HCT116 (cell line): ENCODE measurements at places on chromosomes 1 and 21. TPM values are rescaled to one million over a fixed set of nuclear protein-coding genes. Genes with fewer than 3 reads are reported as not detected.

DNA sequence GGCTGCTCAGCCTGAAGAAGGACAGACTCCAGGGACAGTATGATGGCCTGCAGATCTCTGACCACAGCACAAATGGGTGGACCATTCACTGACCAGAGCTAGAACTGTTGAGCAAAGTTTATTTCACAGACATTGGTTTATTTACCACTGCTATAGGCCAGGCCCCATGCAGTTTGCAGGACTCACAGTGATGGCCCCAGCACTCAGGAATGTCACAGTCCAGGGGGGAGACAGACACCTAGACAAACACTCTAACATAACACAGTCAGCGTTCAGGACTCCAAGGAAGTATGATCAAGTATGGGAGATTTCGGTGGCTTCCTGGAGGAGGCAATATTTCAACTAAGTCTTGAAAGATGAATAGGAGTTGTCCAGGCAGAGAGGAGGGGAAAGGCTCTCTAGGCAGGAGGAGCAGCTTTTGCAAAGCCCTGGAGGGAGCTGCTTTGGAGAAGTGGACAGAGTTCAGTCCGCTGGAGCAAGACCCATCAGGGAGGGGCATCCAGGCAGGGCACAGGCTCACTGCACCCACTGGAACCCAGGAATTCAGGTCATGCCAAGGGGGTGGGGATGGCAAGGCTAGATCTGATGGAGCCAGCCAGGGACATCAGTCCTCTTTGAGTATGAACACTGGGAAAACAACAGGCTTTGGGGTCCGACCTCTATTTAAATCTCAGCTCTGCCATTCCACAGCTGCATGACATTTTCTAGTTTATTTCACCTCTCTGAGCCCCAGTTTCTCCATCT is 454.3 kb downstream of the MATN1 start:
- H3K27me3 ChIP-seq: peaks cover 40% of the 10 kb centered on the region; the same call in 1 of the 2 replicates
- no peaks in the 10 kb centered on the region for H3K36me3 ChIP-seq
- no peak overlapping the region for H3K27ac ChIP-seq
- H3K4me3 ChIP-seq: no peak overlapping the region
- H3K4me1 ChIP-seq: no peaks in the 10 kb centered on the region

GRCh38 chr1:206106328-206107167 is 10.6 kb downstream of the AVPR1B start:
- H3K36me3 ChIP-seq: no peaks in the 10 kb centered on the region
- no peaks in the 10 kb centered on the region; the same call in 1 of the 2 replicates for H3K27me3 ChIP-seq
- no peaks in the 10 kb centered on the region for H3K4me1 ChIP-seq
- no peak overlapping the region for H3K4me3 ChIP-seq

GRCh38 chr1:99315305-99315704 is 51.0 kb downstream of the PLPPR4 start:
- no peaks in the 10 kb centered on the region for H3K36me3 ChIP-seq
- no peak overlapping the region for H3K27ac ChIP-seq
- no peak overlapping the region for H3K4me3 ChIP-seq
- no peak for DNase-seq
- H3K27me3 ChIP-seq: no peaks in the 10 kb centered on the region

DNA sequence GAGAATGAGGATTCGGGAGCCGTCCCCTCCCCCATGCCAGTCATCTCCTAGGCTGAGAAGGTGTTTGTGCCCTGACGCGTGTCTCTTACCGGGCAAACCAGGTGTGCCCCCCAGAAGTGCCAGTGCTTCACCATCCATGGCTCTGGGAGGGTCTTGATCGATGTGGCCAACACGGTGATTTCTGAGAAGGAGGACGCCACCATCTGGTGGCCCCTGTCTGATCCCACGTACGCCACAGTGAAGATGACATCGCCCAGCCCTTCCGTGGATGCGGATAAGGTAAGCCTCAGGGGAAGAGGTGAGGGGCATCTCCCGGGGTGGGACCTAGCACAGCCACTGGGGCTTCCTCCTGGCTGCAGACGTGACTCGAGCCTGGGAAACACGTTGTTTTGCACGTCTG is 959 bp downstream of the PADI6 start:
- H3K4me3 ChIP-seq: no peak overlapping the region
- H3K27me3 ChIP-seq: no peaks in the 10 kb centered on the region
- H3K36me3 ChIP-seq: no peaks in the 10 kb centered on the region
- no peak for DNase-seq
- peaks cover 7% of the 10 kb centered on the region; the same call in 1 of the 2 replicates for H3K4me1 ChIP-seq

GRCh38 chr1:198064181-198064580 is 92.6 kb upstream of the NEK7 start:
- no peaks in the 10 kb centered on the region for H3K4me1 ChIP-seq
- H3K27ac ChIP-seq: no peak overlapping the region
- no peak overlapping the region for H3K4me3 ChIP-seq
- no peak for DNase-seq

DNA sequence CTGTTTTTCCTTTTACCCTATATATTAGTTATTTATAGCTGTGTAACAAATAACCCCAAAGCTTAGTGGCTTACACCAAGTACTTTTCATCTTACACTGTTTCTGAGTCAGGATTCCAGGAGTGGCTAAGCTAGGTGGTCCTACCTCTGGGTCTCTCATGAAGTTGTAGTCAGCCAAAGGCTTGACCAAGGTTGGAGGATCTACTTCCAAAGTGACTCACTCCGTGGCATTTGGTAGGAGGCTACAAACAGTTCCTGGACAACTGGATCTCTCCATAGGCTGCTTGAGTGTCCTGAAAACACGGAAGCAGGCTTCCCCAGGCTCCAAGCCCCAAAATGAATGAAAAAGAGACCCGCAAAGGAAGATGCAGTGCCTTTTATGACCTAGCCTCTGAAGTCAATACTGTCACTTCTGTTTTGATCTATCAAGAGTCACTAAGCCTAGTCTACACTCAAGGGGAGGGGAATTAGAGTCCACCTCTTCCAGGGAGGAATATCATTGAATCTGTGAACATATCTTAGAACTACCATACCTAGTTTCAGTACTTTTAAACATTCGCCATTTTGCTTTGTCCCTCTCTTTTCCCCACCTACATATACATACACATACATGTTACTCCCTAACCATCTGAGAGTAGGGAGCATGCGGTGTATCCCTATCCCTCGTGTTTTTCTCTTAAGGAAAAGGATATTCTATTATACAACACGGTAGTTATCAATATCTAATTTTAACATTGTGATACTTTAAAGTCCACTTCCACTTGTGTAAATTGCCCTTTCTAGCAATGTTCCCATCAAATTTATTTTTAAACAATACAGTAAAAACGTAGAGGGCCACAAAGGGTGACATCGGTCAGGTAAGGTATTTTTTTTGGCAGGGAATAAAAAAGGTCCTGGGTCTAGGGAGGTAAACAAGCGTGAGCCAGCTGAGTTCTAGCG is 67.2 kb downstream of the SLC35A3 start:
- peaks cover 24% of the 10 kb centered on the region for H3K4me1 ChIP-seq
- H3K27ac ChIP-seq: peak overlapping the region; percentile 88
- DNase-seq: no peak
- no peaks in the 10 kb centered on the region for H3K36me3 ChIP-seq
- H3K4me3 ChIP-seq: peak overlapping the region; percentile 75
- no peaks in the 10 kb centered on the region for H3K27me3 ChIP-seq

DNA sequence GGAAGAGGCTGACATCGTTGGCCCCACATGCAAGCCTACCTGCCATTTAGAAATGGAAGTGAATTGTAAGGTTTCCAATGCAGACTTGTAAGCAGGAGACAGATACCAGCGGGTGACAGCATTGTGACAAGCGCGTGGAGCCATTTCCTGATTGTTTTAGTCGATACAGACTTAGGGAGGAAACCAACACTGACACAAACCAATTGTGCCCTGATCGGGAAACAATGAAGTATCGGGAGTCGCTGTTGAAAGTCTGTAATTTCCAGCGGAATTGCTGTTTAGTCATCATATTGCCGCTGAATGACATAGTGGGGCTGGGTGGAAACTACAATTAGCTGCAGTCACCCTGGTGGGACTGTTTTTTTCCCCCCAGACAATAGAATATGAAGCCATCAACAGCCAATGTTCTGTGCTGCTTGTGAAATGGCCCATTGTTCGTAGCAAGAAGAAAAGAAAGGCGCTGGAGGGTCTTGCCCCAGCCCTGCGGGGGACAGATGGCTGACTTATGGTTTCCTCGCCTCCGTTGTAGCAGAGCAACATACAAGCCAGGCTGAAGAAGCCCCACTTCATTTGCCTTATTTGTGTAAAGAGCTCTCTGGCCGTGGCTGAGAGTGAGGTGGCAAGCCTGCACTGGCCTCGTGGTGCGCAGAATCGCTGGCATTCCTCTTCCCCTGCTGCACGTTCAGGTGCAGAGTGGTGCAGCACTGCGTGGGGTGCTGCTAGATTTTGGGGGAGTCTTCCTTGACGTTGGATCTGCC is 462.7 kb downstream of the CAMTA1 start:
- no peak for DNase-seq
- no peaks in the 10 kb centered on the region for H3K36me3 ChIP-seq
- no peaks in the 10 kb centered on the region for H3K27me3 ChIP-seq
- H3K27ac ChIP-seq: no peak overlapping the region

DNA sequence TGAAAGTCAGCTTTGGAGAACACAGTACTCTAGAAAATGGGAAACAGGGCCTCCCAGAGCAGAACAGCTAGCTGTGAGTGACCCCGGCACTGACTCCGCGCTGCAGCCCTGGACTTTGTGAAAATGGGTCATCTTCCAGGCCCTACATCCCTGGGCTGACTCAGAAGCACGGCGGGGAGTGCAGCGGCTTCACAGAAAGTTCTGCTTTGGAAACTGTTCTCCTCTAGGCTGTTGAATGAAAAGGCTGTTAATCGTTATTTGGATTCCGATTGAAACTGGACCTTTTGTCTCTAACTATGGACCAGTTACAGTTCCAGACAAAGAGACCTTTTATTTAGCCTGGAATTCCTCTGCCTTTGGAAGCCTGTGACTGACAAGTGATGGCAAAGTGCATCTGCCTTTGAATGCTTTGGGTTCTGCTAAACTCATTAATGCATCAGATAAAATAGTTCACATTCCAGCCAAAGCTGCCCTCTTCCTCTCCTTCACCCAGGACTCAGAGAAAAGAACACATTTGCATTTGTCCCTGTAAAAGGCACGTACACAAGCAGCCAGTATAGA is 144.9 kb upstream of the HOOK1 start:
- no peak overlapping the region for H3K27ac ChIP-seq
- peaks cover 20% of the 10 kb centered on the region for H3K4me1 ChIP-seq
- no peak for DNase-seq
- no peak overlapping the region for H3K4me3 ChIP-seq

DNA sequence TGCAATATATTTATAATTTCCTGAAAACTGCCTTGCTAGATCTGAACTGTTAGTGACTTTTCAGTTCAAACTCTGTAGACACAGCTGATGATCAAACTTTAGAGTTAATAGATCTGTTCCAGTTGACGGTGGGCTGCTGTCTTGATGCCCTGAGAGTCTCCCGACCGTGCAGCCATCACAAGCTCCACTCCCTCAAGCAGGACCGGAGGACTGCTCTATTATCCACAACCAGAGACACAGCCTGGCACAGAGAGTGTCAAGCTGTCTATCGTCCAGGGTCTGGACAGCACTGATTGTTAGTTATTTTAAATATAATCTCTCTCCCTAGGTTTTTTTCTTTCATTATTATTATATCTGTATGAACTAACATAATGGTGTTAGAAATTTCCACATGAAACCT is 8.0 kb downstream of the CHODL start:
- DNase-seq: no peak
- H3K27ac ChIP-seq: no peak overlapping the region
- H3K36me3 ChIP-seq: no peaks in the 10 kb centered on the region
- no peaks in the 10 kb centered on the region for H3K27me3 ChIP-seq

GRCh38 chr1:213123536-213123935 is 72.5 kb downstream of the RPS6KC1 start:
- peak overlapping the region; percentile 20 for H3K4me3 ChIP-seq
- H3K4me1 ChIP-seq: peaks cover 60% of the 10 kb centered on the region
- H3K27me3 ChIP-seq: no peaks in the 10 kb centered on the region
- no peaks in the 10 kb centered on the region for H3K36me3 ChIP-seq
- H3K27ac ChIP-seq: peak overlapping the region; percentile 70

- no peaks in the 10 kb centered on the region for H3K36me3 ChIP-seq
- DNase-seq: no peak
- H3K27me3 ChIP-seq: no peaks in the 10 kb centered on the region
- peaks cover 5% of the 10 kb centered on the region for H3K4me1 ChIP-seq
- no peak overlapping the region for H3K27ac ChIP-seq
Measured at GRCh38 chr1:51515312-51515960, 3.6 kb downstream of the EPS15 start.

DNA sequence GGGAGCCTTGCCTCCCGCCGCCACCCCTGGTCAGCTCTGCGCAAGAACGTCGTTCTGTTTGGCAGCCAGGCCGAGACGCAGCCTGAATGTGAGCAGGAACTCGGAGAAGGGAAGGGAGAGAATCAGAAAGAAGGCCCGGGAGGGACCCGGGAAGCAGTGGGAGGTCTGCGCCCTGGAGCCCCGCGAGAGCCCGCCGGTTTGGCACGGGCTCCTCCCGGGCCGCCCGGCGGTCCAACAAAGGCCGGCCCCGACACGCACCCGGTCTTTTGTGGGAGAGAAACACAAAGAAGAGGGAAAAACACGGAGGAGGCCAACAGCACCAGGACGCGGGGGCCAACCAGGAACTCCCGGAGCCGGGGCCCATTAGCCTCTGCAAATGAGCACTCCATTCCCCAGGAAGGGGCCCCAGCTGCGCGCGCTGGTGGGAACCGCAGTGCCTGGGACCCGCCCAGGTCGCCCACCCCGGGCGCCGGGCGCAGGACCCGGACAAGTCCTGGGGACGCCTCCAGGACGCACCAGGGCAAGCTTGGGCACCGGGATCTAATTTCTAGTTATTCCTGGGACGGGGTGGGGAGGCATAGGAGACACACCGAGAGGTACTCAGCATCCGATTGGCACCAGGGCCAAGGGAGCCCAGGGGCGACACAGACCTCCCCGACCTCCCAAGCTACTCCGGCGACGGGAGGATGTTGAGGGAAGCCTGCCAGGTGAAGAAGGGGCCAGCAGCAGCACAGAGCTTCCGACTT is 2.7 kb upstream of the OLIG2 start:
- no peak for DNase-seq
- no peaks in the 10 kb centered on the region for H3K36me3 ChIP-seq
- no peak overlapping the region for H3K4me3 ChIP-seq
- H3K27ac ChIP-seq: no peak overlapping the region
- no peaks in the 10 kb centered on the region for H3K27me3 ChIP-seq

- no peak overlapping the region for H3K4me3 ChIP-seq
- no peak for DNase-seq
- H3K27me3 ChIP-seq: no peaks in the 10 kb centered on the region
- H3K36me3 ChIP-seq: no peaks in the 10 kb centered on the region
- no peaks in the 10 kb centered on the region for H3K4me1 ChIP-seq
Measured at GRCh38 chr1:59692591-59692990, 122.2 kb upstream of the HOOK1 start.

DNA sequence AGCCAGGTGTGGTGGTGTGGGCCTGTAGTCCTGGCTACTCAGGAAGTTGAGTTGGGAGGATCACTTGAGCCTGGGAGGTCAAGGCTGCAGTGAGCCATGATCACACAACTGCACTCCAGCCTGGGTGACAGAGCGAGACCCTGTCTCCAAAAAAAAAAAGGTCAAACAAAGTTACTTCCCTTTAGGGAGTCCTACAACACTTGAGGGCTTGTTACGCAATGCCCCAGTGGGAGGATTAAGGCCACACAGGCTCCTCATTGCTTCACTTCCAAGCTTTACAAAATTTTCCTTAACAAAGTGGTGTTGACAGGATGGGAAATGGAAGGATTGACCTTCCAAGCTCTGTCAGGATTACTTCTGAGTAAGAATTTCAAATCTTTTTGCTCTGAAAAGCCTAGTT is 6.2 kb upstream of the EXTL1 start:
- no peak for DNase-seq
- no peak overlapping the region for H3K4me3 ChIP-seq
- H3K27ac ChIP-seq: no peak overlapping the region
- no peaks in the 10 kb centered on the region for H3K27me3 ChIP-seq
- H3K36me3 ChIP-seq: no peaks in the 10 kb centered on the region
- no peaks in the 10 kb centered on the region for H3K4me1 ChIP-seq

Gene NPHS2
- not detected for total RNA-seq

Gene MR1
- 6.6 TPM for total RNA-seq

Gene RIMS3
- 9.0 TPM for total RNA-seq

Gene ZNF683
- not detected for total RNA-seq

Gene IL20
- total RNA-seq: not detected

Gene NR1I3
- not detected for total RNA-seq

Gene POU3F1
- not detected for total RNA-seq
